Right lung (tissue), 10 donors: ENCODE measurements at places on chromosomes 7 and 10. TPM values are rescaled to one million over a fixed set of nuclear protein-coding genes. Genes with fewer than 3 reads are reported as not detected.

The ZNF716 gene
- 0.06 TPM for polyA plus RNA-seq

The DGKI gene
- polyA plus RNA-seq = 0.36 TPM

The GNAT3 gene
- polyA plus RNA-seq = not detected

The SVOPL gene
- polyA plus RNA-seq = 4.7 TPM

The MSS51 gene
- polyA plus RNA-seq = 5.5 TPM

The SLC35B4 gene
- polyA plus RNA-seq = 26.1 TPM

The TDRD1 gene
- 0.18 TPM for polyA plus RNA-seq

The SPDYE2B gene
- polyA plus RNA-seq = 2.0 TPM

The CPA1 gene
- 0.81 TPM for polyA plus RNA-seq

The EIF5AL1 gene
- 0.08 TPM for polyA plus RNA-seq

The SLC18A3 gene
- not detected for polyA plus RNA-seq

The C10orf67 gene
- polyA plus RNA-seq = 0.15 TPM

The EDRF1 gene
- polyA plus RNA-seq = 67.2 TPM

DNA sequence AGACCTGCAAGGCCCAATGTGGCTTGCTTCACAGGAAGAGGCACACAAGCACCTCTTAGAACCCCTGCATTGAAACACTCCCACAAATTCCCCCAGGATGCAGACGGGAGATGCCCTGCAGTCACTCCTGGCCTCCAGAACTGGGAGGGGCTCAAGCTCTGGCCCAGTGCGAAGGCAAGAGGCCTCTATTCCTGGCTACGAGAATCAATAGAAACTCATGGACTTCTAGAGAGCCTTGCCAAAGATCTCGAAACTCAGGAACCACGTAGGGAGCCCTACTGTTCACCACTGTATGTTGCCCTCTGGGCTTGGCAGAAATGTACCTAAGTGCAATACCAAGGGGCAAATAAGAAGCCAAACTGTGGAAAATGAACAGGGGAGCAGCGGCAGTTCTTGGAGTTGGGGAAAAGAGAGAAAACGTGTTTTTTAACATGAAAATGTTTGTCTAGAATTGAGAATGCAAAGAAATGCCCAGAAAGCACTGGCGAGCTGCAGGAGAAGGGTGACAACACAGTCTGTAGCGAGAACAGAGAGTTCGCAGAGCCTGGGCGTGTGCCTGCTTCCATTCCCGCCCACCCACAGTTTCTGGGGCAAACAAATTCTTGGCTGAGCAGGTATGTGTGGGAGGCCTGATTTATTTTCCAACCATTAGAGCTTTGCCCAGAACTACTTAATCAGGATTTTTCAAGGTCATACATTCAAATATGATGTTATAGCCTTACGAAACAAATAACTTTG is 260.5 kb upstream of the KLF14 start:
- DNase-seq = no peak

DNA sequence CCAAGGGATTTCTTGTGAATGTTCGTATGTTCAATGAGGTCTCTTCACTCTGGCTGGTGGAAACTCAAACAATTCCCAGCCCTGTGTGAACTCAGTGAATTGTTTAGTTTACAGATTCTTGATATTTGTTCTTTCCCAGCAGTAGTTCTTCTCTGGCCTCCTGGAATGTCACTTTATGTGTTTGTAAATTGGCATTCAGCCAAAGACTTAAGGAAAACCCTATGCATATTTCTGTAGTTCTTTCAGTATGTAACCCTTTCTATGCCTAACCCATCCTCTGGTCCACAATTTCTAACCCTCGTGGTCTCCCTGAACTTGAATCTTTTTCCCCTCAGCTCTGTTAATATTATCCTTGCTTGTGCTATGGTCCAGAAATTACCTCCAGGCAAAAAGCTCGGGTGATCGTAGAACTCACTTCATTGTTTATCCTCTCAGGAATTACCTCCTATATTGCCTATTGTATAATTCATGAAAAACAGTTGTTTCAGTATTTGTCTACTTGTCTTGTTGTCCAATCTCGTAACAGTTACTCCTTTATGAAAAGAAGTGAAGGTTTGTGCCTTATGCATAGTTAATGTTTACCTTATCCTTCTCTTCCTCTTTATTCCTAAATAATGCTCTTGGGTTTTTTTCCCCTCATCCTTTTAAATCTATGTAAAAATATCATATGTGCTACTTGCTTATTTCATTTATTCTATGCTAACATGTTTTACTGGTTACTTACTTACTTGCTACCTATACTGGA is 23.7 kb upstream of the AGR3 start:
- peak; percentile 38 for DNase-seq

DNA sequence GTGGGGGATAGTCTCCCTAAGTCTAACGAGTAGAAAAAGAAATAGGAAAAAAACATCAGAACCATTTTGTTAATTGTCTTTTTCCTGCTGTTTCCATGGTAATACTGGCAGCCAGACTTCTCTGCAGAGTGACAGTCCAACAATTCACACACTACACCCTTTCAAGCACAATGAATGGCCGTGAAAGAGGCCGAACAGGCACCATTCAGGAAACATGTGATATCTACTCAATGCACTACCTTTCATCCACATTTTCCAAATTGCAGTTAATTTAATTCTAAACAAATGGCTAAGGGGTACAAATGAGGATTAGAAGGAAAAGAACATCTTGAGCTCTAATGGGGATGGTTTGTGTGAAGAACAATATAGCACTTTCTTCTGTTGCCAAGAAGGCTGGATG is 358.5 kb upstream of the ANKRD30A start:
- DNase-seq = no peak

GRCh38 chr10:73858750-73859427 is 15.5 kb downstream of the CAMK2G start:
- no peak for DNase-seq

DNA sequence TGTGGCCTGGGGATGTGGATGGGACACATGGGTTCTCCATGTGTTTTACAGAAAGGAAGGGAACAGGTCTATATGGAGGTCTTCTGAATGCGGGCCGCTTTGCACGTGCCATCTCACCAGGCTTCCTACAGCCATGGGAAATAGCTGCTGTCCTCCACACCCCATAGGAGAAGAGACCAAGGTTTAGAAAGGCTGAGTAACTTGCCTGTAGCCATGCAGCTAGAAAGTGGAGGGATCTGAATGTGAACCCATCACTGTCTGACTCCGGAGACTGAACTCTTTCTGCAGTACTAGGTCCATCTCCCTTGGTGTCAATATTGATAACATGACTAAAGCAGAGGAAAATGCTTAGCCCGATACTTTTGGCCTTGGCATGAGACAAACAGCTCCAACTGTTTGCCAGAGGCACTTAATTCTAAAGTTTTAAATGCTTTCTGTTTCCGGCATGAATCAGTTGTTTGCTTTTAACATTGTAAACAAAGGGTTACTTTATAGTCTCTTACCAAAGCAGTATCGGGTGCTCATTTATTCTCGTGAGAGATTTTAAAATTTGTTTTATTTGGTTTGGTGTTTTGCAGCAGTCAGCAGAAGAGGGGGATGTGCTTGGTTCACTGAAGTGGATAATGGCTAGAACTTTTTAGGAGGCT is 64.8 kb upstream of the LOXL4 start:
- DNase-seq = no peak

DNA sequence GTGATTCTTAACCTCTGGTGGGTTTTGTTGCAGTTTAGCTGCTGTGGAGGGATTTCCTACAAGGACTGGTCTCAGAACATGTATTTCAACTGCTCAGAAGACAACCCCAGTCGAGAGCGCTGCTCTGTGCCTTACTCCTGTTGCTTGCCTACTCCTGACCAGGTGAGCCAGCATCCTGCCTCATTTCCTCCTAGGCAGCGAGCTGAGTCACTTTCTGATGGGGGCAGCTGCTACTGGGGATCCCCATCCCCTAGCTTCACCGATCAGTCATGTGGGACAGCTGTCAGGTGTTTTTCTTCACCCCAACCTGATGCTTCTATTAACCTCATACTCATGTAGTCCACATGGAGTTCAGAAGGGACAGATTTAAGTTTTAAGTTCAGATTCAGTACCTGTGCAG is 21.7 kb upstream of the SMO start:
- DNase-seq = no peak

DNA sequence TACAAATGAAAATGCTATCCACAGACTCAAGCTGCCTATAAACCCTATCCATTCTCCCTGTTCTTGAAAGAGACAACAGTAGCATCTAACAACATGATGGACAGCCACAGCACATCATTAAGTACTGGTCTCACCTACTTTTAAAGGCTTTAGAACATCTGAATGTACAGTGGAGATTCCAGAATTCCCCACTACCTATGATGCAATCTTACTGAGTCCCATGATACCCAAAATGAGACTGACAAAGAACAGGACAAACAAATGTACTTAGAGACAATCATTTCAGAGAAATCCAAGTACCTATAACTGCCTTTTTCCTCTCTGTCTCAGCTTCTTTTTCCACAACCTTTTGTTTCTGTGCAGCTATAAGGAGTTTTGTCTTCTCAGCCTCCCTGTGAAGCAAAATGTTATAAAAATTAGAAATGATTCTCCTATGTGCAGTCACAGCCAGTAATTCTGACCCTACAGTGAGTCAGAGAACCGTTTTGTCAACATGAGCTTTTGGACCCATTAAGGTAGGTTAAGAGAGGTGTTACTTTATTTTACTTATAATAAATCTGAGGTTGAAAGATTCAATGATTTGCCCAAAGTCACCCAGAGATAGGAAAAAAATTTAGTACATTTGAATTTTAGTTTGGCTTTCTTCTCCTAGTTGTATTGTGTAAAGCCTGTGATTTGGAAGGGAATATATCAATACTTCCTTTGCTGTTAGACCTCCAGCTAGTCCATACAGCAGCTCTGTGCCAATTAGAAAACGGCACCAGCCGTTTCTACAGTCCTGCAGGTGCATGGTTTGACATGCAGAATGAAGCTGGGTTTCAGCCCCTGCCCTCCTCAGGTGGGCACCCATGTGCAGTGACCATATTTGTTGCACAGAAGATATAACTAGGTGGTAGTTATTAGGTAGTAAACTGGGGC is 21.9 kb downstream of the ERLIN1 start:
- DNase-seq = no peak

GRCh38 chr10:32073128-32073527 is 16.9 kb upstream of the KIF5B start:
- no peak for DNase-seq

DNA sequence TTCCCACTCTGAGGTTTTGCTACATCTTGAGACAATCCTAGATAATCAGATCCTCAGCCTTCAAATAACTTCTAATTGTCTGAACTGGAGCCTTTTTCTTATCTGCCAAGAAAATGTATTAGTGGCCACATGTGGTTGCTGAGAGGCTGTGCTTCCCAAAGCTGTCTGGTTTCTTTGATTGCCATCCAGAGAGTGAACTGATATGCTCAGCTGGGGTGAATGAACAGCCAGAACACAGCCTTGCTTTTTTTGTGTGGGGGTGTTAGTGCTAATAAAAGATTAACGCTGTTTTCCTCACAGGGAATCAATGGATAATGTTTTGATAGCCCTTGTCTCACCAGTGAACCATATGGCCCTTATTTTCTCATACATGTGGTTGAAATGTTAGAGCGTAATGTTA is 66.9 kb downstream of the BBS9 start:
- DNase-seq = no peak

- DNase-seq = no peak
These were observed 710 bp downstream of the RNLS start for GRCh38 chr10:88582411-88582805.

DNA sequence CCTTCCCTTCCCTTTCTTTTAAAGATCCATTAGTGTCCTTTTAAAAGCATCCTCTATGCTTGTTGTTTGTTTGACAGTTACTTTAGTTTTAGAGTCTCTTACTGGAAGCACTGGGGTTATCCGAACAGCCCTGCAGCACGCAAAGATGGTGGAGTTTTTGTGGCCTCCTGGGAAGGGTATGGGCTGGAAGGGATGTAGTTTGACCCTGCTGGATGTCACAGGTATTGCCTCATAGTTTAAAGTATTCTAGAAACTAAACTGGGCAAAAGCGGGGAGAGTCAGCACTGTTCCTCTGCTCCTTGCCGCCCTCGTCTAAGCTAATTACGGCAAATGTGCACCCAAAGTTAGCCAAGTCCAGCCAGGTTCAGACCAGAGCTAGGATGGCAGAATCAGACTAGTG is 35.8 kb upstream of the GNAI1 start:
- no peak for DNase-seq

DNA sequence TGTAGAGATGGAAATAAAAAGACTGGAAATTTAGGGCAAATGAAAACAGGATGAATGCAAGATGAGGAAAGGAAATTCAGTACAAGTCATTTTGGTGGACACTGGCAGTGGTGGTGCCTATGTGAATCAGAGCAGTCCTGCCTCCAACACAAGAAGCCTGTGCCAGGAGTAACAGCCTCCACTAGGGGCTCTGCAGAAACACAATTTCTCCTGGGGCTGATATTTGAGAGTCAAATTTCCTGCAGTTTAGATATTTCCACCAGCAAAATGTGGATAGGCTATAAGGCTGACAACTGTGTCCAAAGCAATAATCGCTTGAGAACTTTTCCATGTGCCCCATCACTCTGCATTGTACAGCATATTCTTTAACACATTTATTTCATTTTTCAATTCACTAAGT is 4.7 kb upstream of the PLXDC2 start:
- no peak for DNase-seq

- DNase-seq = no peak
These were observed 50.6 kb upstream of the FZD9 start for GRCh38 chr7:73382934-73383503.

- no peak for DNase-seq
These were observed 89.0 kb upstream of the ZNF804B start for GRCh38 chr7:88670536-88670935.

- DNase-seq = no peak
These were observed 5.8 kb downstream of the CDK6 start for GRCh38 chr7:92830532-92831110.

GRCh38 chr7:23335621-23336020 is 36.5 kb downstream of the MALSU1 start:
- DNase-seq = no peak

- no peak for DNase-seq
These were observed 14.5 kb upstream of the HOXA13 start for GRCh38 chr7:27214239-27214950.

DNA sequence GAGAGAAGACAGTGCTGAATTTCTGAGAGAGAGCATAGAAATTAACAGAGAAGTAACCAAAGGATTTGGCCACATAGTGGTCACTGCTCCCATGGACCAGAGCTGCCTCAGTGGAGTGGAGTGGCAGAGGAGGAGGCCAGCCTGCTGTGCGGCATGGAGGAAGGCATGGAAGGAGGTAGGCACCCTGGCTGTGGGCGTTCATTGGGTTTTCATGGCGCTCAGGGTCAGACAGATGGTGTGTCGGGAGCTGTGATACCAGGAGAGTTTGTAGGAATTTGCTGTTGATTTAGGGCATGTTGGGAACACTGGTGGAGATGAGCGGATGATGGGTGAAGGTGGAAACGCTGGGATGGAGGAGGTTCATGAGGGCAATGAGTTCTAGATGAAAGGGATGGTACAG is 78.9 kb upstream of the INSYN2A start:
- DNase-seq = no peak
